ENCODE measurements at places on chromosomes 11 and 22.

DNA sequence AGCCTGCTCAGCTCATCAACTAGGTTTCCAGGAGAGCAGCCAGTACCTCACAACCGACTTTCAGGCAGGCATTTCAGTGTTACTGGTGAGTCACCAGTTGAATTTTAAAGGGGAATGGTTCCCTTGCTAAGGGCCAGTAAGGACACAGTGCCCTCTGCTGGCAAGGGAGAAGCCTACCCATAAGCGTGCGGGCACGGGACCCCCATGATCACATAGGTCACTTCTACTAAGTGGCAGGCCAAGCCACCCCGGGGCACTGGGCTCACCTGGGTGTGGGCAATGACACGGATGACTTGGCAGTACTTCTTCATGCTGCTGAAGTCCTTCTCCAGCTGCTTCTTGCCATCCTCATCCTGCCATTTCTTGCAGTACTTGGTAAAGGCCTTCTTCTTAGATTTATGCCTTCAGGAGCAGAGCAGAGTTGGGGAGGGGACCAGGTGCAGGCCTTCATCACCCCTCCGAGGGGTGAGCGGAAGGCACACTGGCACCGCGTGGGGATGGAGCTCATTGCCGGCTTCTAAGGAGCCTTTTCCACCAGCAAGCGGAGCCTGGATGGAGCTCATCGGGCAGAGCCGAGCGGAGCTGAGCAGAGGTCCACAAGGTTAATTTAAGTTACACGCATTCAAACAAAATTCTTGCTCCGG lies 2.9 kb downstream of the RPL3 start:
- H3K4me3 ChIP-seq, result peak overlapping the region; percentile 100
- H3K27me3 ChIP-seq, result peaks cover 46% of the 10 kb centered on the region
- DNase-seq, result peak; percentile 71
- peak overlapping the region; percentile 83 for H3K27ac ChIP-seq
- H3K4me1 ChIP-seq, result peaks cover 77% of the 10 kb centered on the region

GRCh38 chr11:19802773-19803293 lies 90.2 kb downstream of the NAV2 start:
- no peak overlapping the region for H3K27ac ChIP-seq
- no peak overlapping the region for H3K4me3 ChIP-seq
- DNase-seq, result no peak
- H3K4me1 ChIP-seq, result peaks cover 34% of the 10 kb centered on the region
- no peaks in the 10 kb centered on the region for H3K36me3 ChIP-seq

DNA sequence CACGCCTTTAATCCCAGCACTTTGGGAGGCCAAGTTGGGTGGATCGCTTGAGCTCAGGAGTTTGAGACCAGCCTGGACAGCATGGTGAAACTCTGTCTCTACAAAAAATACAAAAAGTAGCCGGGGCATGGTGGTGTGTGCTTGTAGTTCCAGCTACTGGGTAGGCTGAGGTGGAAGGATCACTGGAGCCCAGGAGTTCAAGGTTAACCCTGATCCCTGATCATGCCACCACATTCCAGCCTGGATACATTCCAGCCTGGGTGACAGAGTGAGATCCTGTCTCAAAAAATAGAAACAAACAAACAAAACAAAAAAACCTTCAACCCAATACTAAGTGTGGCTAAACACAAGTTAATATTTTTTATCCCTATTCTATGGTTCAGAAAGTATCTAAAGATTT lies 66.4 kb upstream of the CLNS1A start:
- H3K27me3 ChIP-seq, result no peaks in the 10 kb centered on the region
- H3K27ac ChIP-seq, result no peak overlapping the region
- no peak overlapping the region for H3K4me3 ChIP-seq
- peaks cover 25% of the 10 kb centered on the region for H3K36me3 ChIP-seq

DNA sequence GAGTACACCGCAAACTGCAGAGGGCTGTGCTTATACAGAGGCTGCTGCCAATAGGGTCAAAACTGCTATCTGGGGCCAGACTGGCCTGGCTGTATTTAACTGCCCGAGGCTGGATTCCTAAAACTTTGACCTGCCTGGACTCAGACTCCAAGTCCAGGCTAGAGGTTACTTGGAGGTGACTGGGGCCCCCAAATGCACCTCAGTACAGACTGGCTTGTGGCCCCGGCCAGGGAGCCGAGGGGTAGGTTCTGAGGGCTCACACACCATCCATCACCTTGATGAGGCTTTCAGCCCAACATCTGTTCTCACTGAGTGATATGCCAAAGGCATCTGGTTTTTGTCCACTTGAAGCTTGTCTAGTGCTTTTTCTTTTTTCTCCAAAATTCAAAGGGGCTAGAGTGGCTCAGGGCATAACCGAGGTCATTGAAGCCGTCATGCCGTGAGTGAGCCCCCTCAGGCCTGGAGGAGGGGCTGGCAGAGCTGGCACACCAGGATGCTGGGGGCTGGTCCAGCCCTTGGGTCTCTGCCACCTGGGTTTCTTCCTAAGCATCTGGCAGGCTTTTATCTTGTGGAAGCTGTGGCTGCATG lies 52.4 kb upstream of the TTLL12 start:
- H3K4me3 ChIP-seq, result no peak overlapping the region
- peaks cover 4% of the 10 kb centered on the region for H3K27me3 ChIP-seq
- peaks cover 15% of the 10 kb centered on the region for H3K4me1 ChIP-seq
- DNase-seq, result no peak
- no peaks in the 10 kb centered on the region for H3K36me3 ChIP-seq

DNA sequence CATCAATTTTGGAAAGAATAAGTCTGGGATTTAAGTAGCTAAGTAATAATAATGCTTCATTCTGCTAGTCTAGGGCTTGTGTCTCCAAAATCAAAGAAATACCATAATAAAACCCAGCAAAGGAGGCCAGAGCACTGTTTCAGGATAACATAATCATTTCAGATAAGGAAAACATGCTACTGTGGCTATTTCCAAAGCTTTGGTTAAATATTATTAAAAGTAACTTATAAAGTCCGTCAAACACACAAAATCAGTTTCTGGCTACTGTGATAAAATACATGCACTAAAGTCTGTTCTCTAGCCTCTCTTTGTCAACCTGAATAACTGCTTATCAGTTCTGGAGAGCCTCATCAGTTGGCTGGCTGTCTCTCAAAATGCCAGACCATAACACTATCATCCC lies 1.5 kb upstream of the OR6T1 start:
- no peaks in the 10 kb centered on the region for H3K4me1 ChIP-seq
- H3K27ac ChIP-seq, result no peak overlapping the region
- no peak for DNase-seq

GRCh38 chr11:132220474-132220873 lies 850.1 kb downstream of the NTM start:
- no peak overlapping the region for H3K27ac ChIP-seq
- peaks cover 3% of the 10 kb centered on the region for H3K36me3 ChIP-seq

- peaks cover 6% of the 10 kb centered on the region for H3K36me3 ChIP-seq
- no peaks in the 10 kb centered on the region for H3K27me3 ChIP-seq
Observed at GRCh38 chr22:44004104-44004460, 20.0 kb upstream of the PARVB start.

- no peaks in the 10 kb centered on the region for H3K36me3 ChIP-seq
- no peaks in the 10 kb centered on the region for H3K4me1 ChIP-seq
- H3K4me3 ChIP-seq, result no peak overlapping the region
- no peak for DNase-seq
- no peak overlapping the region for H3K27ac ChIP-seq
- H3K27me3 ChIP-seq, result no peaks in the 10 kb centered on the region
Observed at GRCh38 chr11:24697522-24698111, 200.8 kb downstream of the LUZP2 start.

DNA sequence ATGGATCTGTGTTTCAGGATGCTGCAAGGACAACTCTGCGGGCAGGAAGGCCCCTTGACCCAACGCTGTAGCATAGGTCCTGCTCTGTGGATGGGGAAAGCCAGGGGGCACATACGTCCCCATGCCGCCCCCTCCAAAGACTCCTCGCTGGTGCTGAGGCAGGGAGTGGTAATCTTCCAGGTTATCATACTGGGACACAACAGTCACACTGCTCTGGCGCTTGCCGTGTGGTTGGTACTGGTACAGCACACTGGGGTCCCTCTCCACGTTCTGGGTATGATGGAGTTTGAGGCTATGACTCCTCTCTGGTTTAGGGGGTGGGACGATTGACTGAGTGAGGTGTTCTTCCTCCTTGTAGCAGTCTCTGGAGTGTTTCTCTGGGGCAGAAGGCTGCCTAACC lies 26.2 kb upstream of the TP53AIP1 start:
- peaks cover 10% of the 10 kb centered on the region for H3K4me1 ChIP-seq
- no peak for DNase-seq
- H3K27me3 ChIP-seq, result no peaks in the 10 kb centered on the region
- no peak overlapping the region for H3K4me3 ChIP-seq
- H3K27ac ChIP-seq, result peak overlapping the region; percentile 68

- no peak overlapping the region for H3K4me3 ChIP-seq
- H3K27ac ChIP-seq, result no peak overlapping the region
- H3K27me3 ChIP-seq, result no peaks in the 10 kb centered on the region
- H3K36me3 ChIP-seq, result no peaks in the 10 kb centered on the region
- H3K4me1 ChIP-seq, result peaks cover 54% of the 10 kb centered on the region
- no peak for DNase-seq
Observed at GRCh38 chr11:64867748-64868462, 10.5 kb downstream of the EHD1 start.

DNA sequence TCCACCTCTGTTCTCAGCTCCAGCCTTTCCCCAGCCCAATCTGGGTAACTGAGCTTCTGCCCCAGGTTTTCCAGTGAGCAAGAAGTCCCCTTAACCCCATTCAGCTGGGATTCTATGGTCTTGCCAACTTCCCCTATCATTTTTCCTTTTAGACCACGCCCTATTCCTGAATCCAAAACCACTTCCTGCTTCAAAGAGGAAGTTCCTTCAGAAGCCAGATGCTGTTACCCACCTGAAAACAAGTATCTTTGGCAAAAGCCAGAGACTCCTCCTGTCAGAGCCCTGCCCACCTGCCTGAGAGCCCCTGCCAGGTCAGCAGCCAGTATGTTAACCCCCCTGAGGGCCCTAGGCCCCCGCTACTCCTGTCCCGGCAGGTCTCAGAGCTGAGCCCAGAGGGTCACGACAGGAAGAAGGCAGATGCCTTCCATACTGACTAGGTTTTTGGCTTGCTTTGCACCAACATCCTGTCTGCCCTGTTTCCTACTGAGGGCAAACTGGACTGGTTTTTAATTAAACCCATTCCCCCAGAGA lies 20.3 kb upstream of the MICAL2 start:
- H3K4me3 ChIP-seq, result no peak overlapping the region
- no peak for DNase-seq
- H3K27ac ChIP-seq, result no peak overlapping the region
- peaks cover 51% of the 10 kb centered on the region for H3K4me1 ChIP-seq
- H3K36me3 ChIP-seq, result no peaks in the 10 kb centered on the region

GRCh38 chr22:36465232-36466021 lies 16.0 kb downstream of the TXN2 start:
- no peak for DNase-seq
- peaks cover 4% of the 10 kb centered on the region for H3K4me1 ChIP-seq
- H3K4me3 ChIP-seq, result no peak overlapping the region
- no peak overlapping the region for H3K27ac ChIP-seq
- H3K27me3 ChIP-seq, result no peaks in the 10 kb centered on the region
- H3K36me3 ChIP-seq, result no peaks in the 10 kb centered on the region

- H3K27ac ChIP-seq, result no peak overlapping the region
- DNase-seq, result no peak
- no peaks in the 10 kb centered on the region for H3K27me3 ChIP-seq
- no peak overlapping the region for H3K4me3 ChIP-seq
- peaks cover 37% of the 10 kb centered on the region for H3K4me1 ChIP-seq
- H3K36me3 ChIP-seq, result no peaks in the 10 kb centered on the region
Observed at GRCh38 chr22:27719036-27719347, 82.6 kb downstream of the MN1 start.

DNA sequence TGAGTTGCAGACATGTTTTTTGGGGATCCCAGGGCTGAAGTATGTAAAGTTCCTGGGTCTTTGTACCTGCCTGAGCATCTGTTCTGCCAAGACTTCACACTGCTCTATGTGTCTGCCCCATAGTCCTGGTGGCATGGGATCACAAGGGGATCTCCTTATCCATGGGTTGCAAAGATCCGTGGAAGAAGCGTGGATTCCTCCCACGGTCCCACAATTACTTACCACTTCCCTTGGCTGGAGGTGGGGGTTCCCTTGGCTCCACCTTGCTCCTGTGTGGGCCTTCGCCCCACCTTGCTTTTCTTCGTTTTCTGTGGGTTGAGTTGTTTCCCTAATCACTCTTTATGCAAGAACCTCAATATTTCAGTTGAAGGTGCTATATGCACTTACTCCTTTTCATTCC lies 157.4 kb upstream of the CHORDC1 start:
- H3K36me3 ChIP-seq, result no peaks in the 10 kb centered on the region
- no peak for DNase-seq

DNA sequence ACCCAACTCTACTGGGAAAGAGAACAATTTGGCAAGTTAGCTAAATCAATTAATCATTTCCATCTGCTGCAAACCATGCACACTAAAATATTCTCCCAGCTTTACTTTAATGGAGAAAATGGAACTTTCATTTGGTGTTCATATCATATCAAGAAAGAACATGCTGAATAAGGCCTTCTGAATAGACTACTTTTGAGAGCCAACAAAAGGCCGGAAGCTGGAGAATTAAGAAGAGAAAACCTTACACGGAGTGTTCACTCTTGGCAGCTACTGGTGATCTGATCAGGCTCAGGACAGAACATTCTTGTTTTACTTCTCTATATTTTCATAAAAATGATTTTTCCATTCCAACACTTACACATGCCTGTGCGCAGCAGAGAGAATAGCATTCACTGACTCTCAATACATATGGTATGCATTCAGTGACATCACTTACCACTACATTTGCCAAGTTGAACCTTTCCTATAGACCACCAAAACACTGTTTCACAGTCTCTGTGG lies 165.3 kb downstream of the TTC28 start:
- no peak for DNase-seq
- peaks cover 4% of the 10 kb centered on the region for H3K4me1 ChIP-seq
- H3K27me3 ChIP-seq, result no peaks in the 10 kb centered on the region
- no peak overlapping the region for H3K27ac ChIP-seq

- H3K4me3 ChIP-seq, result no peak overlapping the region
- H3K4me1 ChIP-seq, result peaks cover 24% of the 10 kb centered on the region
- DNase-seq, result no peak
- peaks cover 28% of the 10 kb centered on the region for H3K27me3 ChIP-seq
- no peaks in the 10 kb centered on the region for H3K36me3 ChIP-seq
Observed at GRCh38 chr11:36364551-36365325, 68.7 kb downstream of the PRR5L start.

- no peak for DNase-seq
- H3K4me3 ChIP-seq, result no peak overlapping the region
- H3K4me1 ChIP-seq, result no peaks in the 10 kb centered on the region
- H3K36me3 ChIP-seq, result no peaks in the 10 kb centered on the region
- no peaks in the 10 kb centered on the region for H3K27me3 ChIP-seq
Observed at GRCh38 chr11:123973816-123974215, 3.8 kb downstream of the OR10S1 start.

GRCh38 chr22:36958366-36958765 lies 44.9 kb downstream of the CSF2RB start:
- H3K4me1 ChIP-seq, result no peaks in the 10 kb centered on the region
- H3K27ac ChIP-seq, result no peak overlapping the region
- DNase-seq, result no peak
- H3K27me3 ChIP-seq, result peaks cover 35% of the 10 kb centered on the region
- no peak overlapping the region for H3K4me3 ChIP-seq

- H3K4me1 ChIP-seq, result peaks cover 23% of the 10 kb centered on the region
- no peak overlapping the region for H3K4me3 ChIP-seq
- no peak for DNase-seq
- H3K27ac ChIP-seq, result peak overlapping the region; percentile 69
- H3K27me3 ChIP-seq, result no peaks in the 10 kb centered on the region
Observed at GRCh38 chr11:35348898-35349687, 70.3 kb downstream of the SLC1A2 start.

- no peak overlapping the region for H3K4me3 ChIP-seq
- peaks cover 32% of the 10 kb centered on the region for H3K4me1 ChIP-seq
- H3K36me3 ChIP-seq, result peaks cover 8% of the 10 kb centered on the region
- no peak overlapping the region for H3K27ac ChIP-seq
- H3K27me3 ChIP-seq, result no peaks in the 10 kb centered on the region
- DNase-seq, result no peak
Observed at GRCh38 chr22:36325154-36326031, 62.4 kb downstream of the MYH9 start.

Measured in neural crest cell (in vitro differentiated cells).